ENCODE measurements at places on chromosomes 12 and 14. TPM values are rescaled to one million over a fixed set of nuclear protein-coding genes. Genes with fewer than 3 reads are reported as not detected.
A peak's percentile ranks its signal among the peaks of the same experiment; 100 is the strongest.

GRCh38 chr12:89965993-89966392 is 257.4 kb upstream of the ATP2B1 start:
- DNase-seq = no peak

Gene FAIM2
- 0.35 TPM for total RNA-seq

GRCh38 chr14:71322655-71323250 is 415.5 kb downstream of the PCNX1 start:
- no peak for DNase-seq

DNA sequence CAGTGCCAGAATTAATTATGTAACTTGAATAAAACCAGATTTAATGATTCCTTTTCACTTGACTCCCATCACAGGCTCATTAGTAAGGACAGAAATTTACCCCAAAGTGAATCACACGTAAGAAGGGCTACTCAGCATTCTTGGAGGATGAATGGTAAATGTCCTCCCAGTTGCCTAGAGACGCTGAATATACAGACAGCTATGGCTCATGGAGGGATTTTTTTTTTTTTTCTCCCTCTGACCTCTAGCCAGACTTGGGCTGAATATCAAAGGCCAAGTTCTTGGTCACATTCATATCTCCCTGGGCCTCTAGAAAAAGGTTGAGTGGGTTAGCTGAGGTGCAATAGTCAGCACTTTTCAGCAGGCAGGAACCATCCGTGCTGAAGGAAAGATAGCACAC is 77.5 kb downstream of the PHLDA1 start:
- DNase-seq = no peak

DNA sequence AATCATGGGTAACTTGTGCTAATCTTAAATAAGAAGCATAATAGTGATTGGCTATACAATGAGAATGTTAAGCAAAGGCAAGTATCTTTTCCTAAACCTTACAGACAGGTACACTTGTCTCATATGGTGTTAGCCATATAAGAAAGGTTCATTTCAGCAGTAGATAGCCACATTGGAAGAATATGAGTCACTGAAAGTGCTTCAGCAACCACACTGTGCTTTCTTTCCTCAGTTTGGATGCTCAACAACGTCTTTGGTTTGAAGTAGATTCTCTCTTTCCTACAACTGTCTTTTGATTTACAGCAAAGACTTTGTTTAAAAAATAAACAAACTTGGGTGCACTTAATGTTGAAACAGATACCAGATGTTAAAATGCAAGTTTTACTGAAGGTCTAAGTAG is 8.9 kb downstream of the DDHD1 start:
- no peak for DNase-seq

Gene ACRBP
- 2.5 TPM for total RNA-seq

- no peak for DNase-seq
Measured at GRCh38 chr12:31633464-31633863, 26.0 kb upstream of the ETFBKMT start.

Gene ADAM21
- 0.13 TPM for total RNA-seq

- no peak for DNase-seq
Measured at GRCh38 chr14:32578181-32578580, 249.1 kb downstream of the AKAP6 start.

GRCh38 chr14:99036611-99037293 is 235.2 kb downstream of the BCL11B start:
- peak; percentile 73 for DNase-seq

Gene AKAP6
- 1.5 TPM for total RNA-seq

Gene AICDA
- total RNA-seq = not detected

Gene TGFB3
- total RNA-seq = 56.8 TPM

Gene APOLD1
- total RNA-seq = 165 TPM

Gene MGST1
- 1,962 TPM for total RNA-seq

GRCh38 chr14:58872061-58872460 is 234.3 kb downstream of the DACT1 start:
- no peak for DNase-seq

- DNase-seq = no peak
Measured at GRCh38 chr12:88519802-88520435, 60.4 kb downstream of the KITLG start.

Gene ZNF839
- total RNA-seq = 7.4 TPM

DNA sequence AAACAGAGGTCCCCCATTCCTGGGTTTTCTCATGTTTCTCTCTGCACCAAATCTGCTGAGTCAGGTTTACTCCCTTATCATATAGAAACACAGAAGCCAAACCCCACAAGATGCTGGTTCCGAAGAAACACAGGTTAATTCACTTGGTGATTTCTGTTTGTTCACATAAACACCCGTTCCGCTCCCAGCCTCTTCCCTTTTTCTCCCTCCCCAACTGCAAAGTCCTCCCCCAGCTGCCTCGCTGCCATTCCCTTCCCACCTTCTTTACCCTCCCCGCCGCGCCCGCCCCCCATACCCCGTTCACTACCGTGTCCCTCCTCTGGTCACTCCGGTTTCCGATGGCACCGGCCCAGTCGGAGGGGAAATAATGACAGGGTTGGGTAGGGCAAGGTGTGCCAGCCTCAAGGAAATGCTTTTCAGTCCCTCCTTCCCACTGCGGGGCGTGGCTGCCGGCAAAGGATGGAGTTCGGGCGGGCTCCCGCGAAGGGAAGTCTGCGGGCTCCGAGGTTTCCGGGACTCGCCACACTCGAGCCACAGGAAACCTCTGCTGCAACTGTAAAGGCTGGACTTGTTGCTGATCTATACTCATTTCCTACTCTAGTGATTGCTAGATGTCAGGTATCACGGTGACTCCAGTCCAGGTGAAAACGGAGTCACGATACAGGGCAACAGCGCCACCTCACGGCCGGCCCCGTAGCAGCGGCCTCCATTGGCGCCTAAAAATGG is at the start of gene STYK1:
Gene STYK1, minus strand, starts transcription at position 394 of the 726 bp plus-strand sequence. CDS start 39,434 bp downstream, outside the sequence.
- DNase-seq = peak; percentile 90

GRCh38 chr12:89948271-89949175 is 239.9 kb upstream of the ATP2B1 start:
- no peak for DNase-seq

DNA sequence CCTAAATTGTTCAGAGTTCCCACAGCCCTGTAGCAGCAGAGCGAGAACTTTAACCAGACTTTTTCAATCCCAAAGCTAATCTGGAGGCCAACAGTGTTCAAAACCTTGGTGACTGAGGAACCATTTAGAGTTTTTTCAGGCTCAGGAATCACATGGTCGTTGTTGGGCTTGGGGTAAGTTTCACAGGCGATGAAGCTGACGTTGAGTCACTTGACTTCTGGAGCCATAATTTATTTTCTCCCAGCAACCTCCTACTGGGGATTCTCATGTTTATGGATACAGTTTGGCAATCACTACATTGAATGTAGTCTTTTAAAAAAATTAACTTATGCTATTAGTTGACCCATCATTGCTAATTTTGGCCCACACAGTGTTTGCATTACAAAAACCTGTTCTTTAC is 34.5 kb downstream of the SSPN start:
- DNase-seq = no peak

- DNase-seq = no peak
Measured at GRCh38 chr12:69337311-69338090, 10.7 kb upstream of the LYZ start.

DNA sequence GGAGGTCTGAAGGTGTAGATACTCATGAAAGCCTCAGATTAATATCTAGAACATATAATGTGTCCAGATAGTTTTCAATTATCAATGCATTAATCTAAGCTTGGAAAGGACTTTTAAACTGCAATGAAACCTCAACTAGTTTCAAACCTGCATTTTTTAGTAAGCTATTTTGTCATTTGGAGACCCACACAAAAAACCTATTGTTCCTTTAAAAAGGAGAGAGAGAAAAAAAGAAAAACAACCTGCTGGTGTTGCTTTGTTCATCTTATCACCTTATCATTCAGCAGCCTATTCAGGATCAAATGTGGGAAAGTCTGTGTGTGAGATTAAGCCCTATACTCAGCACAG is 215.7 kb upstream of the PLEKHG7 start:
- DNase-seq = no peak

DNA sequence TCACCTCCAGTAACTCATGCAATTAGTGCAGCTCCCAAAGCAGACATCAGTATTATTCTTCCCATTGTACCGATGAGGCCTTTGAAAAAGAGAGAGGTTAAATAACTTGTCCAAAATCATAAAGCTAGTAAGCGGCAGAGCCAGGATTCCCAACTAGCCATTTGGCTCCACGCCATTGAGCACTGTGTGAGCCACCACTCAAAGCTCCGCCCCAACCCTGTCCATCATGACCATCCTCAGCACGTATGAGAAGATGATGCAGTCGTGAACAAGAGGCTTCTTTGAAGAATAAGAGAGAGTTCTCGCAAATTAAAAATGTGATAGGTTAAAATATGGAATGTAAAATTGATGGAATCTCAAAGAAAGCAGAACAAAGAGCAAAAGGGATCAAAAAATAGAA is 14.6 kb downstream of the CLMN start:
- peak; percentile 24 for DNase-seq

DNA sequence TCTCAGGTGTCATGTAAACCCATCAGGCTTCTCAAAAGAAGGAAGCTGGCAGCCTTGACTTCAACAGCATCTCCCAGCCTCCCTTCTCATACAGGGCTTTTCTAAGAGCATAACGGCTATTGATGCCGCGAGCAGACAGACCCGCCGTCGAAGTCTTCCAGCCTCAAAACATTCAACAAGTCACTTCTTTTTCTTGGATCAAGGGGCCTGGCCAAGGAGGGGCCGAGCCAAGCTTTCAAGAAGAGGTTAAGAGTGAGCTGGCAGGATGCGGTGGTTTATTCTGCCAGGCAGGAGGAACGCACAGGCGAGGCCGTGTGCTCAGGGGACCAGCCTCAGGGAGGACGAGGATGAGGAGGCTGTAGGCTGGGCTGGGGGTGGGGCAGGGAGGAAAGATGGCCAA is 102.9 kb upstream of the RFLNA start:
- no peak for DNase-seq

Gene CLEC9A
- not detected for total RNA-seq
